ENCODE measurements at places on chromosomes 7 and 10. TPM values are rescaled to one million over a fixed set of nuclear protein-coding genes. Genes with fewer than 3 reads are reported as not detected.
A peak's percentile ranks its signal among the peaks of the same experiment; 100 is the strongest.

Gene ZNF239
- 8.5 TPM for polyA plus RNA-seq

DNA sequence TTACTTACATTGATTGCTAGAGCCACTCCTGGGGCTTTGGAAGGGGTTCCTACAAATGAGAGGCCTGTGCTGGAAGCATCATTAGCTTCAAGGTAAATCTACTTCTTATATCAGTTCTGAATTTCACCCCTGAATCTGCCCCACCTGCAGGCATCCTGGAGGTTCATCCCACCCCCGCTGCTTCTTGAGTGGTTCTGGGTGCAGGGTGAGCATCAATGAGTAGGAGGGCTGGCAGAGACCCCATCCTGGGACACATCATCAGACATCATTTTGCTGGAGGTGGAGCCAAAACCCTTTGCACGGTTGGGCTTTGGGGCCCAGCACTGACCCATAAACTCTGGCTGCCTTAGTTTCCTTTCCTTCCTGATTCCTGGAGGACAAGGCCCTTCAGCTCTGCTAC lies 143.7 kb downstream of the PTPN20 start:
- no peak overlapping the region for H3K4me3 ChIP-seq
- DNase-seq = no peak
- H3K27me3 ChIP-seq = no peaks in the 10 kb centered on the region

Gene ZCWPW1
- polyA plus RNA-seq = 4.8 TPM

Gene KAZALD1
- 29.0 TPM for polyA plus RNA-seq

DNA sequence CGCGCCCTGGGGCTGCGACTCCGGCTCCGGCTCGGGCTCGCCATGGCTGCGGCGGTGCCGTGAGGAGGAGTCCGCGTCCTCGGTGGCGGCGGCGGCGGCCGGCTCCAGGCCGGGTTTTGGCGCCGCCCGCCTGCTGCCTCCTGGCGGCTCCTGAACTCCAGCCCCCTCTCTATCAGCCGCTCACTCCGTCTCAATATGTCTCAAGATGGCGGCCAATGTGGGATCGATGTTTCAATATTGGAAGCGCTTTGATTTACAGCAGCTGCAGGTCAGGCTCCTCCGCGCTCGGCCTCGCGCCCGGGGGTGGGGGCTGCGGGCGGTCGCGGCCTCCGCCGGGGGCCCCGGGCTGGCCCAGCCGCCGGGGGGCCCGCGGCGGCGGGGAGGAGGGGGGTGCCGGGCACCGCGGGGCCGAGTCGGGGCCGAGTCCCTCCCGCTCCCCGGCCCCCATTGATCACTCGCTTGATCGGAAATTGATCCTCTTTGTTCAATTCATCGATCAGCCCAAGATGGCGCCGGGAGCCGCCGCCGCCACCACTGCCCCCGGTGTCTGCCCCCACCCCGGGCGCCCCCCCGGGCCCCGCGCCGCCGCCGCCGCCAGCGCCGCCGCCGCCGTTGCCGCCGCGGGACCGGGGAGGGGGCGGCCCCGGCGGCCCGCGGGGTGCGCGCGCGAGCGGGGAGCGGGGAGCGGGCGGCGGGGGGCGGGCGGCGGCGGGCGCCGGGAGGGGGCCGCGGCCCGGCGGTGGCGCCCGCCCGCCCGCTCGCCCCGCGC lies 1.4 kb upstream of the CUX1 start:
- H3K4me3 ChIP-seq = peak overlapping the region; percentile 58
- DNase-seq = peak; percentile 83
- H3K4me1 ChIP-seq = peaks cover 6% of the 10 kb centered on the region
- H3K27me3 ChIP-seq = peaks cover 5% of the 10 kb centered on the region

Gene AKR1C8
- polyA plus RNA-seq = 0.13 TPM

DNA sequence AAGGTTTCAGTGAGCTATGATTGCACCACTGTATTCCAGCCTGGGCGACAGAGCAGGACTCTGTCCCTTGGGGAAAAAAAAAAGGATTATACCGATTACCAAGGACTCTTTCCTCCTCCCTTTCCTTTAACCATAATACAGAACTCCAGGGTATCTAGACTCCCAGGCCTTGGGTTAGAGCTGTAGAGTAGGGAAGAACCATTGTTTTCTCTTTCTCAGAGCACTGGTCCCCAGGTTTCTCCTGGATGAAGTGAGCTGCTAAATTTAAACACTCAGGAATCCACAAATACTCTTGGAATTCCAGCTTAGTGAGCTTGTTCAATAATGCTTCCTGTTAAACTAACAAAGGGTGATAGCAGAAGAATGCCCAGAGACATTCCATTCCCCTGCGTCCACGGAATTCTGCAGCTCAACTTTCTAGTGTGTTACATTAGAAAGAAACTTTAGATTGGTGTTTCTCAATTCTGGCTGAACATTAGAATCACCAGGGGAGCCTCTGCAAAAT lies 14.6 kb upstream of the RPEL1 start:
- no peaks in the 10 kb centered on the region for H3K27me3 ChIP-seq
- peak; percentile 68 for DNase-seq
- no peaks in the 10 kb centered on the region for H3K36me3 ChIP-seq
- peak overlapping the region; percentile 95 for H3K27ac ChIP-seq
- H3K4me3 ChIP-seq = no peak overlapping the region
- H3K4me1 ChIP-seq = peaks cover 20% of the 10 kb centered on the region

- H3K27ac ChIP-seq = no peak overlapping the region
- no peaks in the 10 kb centered on the region for H3K4me1 ChIP-seq
- H3K36me3 ChIP-seq = no peaks in the 10 kb centered on the region
- no peak overlapping the region for H3K4me3 ChIP-seq
- peaks cover 4% of the 10 kb centered on the region for H3K27me3 ChIP-seq
Measured at GRCh38 chr7:141484907-141485306, 66.3 kb upstream of the AGK start.

Gene GJC3
- 0.54 TPM for polyA plus RNA-seq

Gene ARHGEF5
- polyA plus RNA-seq = 41.1 TPM

Gene PHYHIPL
- polyA plus RNA-seq = 19.1 TPM

Gene AKR1D1
- polyA plus RNA-seq = 4.4 TPM

DNA sequence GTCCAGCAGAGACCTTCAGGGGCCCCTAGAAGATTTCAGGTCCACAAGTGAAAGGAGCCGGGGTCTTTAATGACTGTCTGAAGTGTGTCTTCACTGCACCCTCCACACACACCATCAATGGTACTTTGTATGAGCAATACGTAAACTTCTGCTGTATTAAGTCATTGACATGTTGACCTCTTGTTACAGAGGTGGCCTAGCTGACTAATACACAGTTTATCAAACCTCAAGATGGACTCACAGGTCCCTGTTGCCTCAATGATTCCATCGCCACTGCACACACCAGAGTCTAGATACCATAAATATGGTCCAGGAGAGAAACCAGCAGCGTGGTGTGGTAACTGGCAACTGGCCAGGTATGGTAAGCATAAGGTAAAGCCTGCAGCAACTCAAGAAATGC lies 19.5 kb downstream of the KCNMA1 start:
- no peaks in the 10 kb centered on the region for H3K27me3 ChIP-seq
- no peaks in the 10 kb centered on the region for H3K36me3 ChIP-seq
- DNase-seq = no peak
- H3K4me3 ChIP-seq = no peak overlapping the region
- H3K4me1 ChIP-seq = peaks cover 9% of the 10 kb centered on the region

DNA sequence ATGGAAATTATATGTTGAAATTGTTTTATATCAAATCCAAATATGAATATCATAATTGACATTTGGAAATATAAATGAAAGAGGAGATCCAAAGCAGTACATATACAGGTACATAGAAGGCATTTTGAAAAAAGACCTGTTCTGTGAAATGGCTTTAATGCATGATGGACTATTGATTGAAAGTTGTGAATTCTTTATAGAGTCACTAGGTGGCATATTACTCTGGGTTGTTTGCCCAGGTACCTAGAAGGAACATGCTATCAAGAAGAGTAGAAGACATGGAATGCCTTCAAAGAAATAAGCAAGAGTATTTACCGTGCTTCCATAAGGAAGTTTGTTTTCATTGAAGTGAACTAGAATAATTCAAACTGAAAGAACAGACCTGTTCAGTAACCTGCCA lies 160.0 kb upstream of the ANK3 start:
- no peaks in the 10 kb centered on the region for H3K27me3 ChIP-seq
- no peaks in the 10 kb centered on the region for H3K36me3 ChIP-seq
- H3K4me3 ChIP-seq = no peak overlapping the region
- peak; percentile 19 for DNase-seq
- no peak overlapping the region for H3K27ac ChIP-seq

GRCh38 chr7:137975768-137976167 lies 26.1 kb downstream of the CREB3L2 start:
- peak overlapping the region; percentile 25 for H3K27ac ChIP-seq
- H3K4me3 ChIP-seq = no peak overlapping the region
- no peaks in the 10 kb centered on the region for H3K4me1 ChIP-seq

Measured in large intestine (tissue), 12 donors.